Right ventricle myocardium superior (tissue), 1 donor: ENCODE measurements at places on chromosomes 16 and 17.

DNA sequence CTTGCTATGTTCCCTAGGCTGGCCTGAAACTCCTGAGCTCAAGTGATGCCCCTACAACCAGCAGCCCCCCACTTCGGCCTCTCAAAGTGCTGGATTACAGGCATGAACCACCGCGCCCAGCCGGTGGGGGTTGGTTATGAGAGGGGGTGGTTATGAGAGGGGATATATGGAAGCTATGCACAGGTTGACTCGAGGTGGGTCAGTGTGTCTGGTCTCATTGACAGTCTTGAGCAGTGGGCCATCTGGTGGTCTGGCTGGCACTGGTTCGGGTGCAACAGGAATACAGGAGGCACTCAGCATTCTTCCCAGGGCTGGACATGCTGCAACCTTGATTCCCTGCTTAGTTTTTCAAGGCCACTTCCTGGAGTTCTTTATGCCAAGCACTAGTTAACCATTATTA lies 5.6 kb upstream of the STX1B start:
- DNase-seq = no peak

DNA sequence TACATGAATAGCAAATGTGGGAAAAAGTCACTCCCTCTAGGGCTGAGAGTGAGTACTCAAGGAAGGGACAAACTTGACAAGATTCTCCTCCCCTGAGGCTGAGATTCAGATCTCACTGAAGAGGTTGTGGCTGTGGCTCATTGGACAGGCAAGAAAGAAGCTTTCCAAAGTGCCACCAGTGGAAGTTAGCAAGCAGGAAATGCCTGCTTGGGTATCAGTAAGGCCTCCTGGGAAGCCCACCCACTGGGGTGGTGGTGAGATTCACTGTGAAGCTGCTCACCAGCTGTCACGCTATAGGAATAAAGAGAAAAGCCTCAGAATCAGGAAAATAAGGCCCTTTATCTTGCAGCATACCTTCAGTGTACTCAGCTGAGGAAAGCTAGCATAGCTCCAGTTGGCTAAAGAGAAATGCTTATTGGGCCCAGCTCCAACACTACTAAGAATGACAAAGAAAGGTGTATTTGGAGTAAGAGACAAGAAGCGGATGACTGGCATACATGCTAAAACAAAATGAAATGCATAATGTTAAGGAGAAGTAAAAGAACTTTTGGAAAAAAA lies 274.4 kb upstream of the TOM1L1 start:
- no peak for DNase-seq

- DNase-seq = no peak
These were observed 6.4 kb downstream of the PHKB start for GRCh38 chr16:47467501-47467900.

- no peak for DNase-seq
These were observed 256.9 kb downstream of the C16orf95 start for GRCh38 chr16:87060034-87060986.

GRCh38 chr16:27515874-27516353 lies 33.8 kb downstream of the GTF3C1 start:
- DNase-seq = peak; percentile 46

DNA sequence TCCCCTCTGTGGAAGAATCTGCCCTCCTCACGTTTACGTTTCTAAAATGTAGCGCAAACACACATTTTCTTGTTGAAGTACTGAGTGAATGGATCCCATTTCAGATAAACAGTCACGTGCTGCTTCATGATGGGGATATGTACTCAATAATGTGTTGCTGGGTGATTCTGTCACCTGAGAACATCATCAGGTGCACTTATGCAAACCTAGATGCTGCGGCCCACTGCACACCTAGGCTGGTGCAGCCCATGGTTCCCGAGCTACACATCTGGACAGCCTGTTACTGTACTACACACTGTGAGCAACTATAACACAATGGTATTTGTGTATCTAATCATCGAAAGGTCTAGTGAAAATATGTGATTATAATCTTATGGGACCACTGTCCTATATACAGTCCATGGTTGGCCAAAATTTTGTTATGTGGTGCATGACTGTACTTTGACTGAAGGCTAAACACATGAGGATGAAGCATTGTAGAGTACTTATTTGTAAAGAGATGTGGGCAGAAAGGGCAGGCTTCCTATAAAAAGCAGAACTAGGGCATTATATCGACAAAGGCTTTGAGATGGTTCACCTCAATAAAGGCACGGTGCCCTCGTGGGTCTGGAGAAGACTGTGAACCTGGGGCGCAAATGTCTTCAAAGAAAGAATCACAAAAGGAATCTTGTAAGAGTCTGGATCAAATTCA lies 26.3 kb downstream of the MARF1 start:
- DNase-seq = no peak

DNA sequence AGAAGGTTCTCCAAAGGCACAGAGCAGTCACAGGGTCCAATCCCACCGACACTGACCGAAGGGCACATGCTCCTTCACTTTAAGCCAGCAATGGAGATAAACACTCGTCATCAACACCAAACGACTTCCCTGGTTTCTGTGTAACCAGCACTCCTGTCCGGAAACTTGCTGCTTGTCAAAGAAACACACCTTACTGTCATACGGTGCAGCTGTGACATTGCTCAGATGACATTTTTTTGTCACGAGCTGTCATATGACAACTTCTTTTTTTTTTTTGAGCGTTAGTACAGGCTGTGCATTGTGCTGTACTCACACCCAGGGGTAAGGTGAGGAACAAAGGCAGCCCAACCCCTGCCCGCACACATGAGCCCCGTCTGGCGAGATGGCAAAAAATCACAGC lies 39.2 kb downstream of the TLE7 start:
- DNase-seq = no peak

- DNase-seq = no peak
These were observed 73.2 kb upstream of the C16orf82 start for GRCh38 chr16:26993511-26993910.

DNA sequence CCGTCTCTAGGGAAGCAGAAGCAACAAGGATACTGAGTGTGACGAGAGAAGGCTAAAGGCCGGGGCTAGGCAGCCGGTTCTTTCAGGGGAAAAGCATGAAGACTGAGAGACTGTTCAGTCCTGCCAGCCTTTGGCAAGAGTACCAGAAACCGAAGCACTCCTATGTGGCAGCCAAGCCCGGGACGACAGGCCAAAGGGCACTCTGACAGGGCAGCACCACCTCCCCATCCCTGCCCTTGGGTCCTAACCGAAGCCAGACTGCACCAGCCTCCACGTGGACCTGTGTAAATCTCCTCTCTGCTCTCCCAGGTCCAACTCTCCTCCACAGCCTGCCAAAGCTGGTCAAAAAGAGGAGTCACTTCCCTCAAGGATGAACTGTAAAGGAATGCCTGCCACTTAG lies 23.5 kb upstream of the ALOX15 start:
- DNase-seq = no peak

GRCh38 chr17:31413874-31414549 lies 22.5 kb downstream of the RAB11FIP4 start:
- no peak for DNase-seq

DNA sequence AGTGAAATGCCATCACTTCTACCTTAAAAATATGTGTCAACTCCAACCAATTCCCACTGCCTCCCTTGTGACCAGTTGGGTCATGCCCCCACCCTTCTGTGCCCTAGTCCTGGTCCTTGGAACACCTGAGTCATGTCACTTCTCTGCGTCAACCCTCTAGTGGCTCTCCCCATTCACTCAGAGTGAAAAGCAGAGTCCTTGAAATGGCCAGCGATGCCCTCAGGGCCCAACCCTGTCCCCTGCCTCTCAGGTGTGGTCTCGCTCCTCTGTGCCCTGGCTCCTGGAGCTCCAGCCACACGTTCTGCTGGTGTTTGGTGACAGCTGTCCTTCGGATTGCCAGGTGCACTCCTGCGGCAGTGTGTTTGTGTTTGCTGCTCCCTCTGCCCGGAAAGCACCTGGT lies 89.2 kb downstream of the SPECC1 start:
- DNase-seq = no peak

- peak; percentile 79 for DNase-seq
These were observed 723 bp downstream of the TRIM37 start for GRCh38 chr17:59105852-59106462.

DNA sequence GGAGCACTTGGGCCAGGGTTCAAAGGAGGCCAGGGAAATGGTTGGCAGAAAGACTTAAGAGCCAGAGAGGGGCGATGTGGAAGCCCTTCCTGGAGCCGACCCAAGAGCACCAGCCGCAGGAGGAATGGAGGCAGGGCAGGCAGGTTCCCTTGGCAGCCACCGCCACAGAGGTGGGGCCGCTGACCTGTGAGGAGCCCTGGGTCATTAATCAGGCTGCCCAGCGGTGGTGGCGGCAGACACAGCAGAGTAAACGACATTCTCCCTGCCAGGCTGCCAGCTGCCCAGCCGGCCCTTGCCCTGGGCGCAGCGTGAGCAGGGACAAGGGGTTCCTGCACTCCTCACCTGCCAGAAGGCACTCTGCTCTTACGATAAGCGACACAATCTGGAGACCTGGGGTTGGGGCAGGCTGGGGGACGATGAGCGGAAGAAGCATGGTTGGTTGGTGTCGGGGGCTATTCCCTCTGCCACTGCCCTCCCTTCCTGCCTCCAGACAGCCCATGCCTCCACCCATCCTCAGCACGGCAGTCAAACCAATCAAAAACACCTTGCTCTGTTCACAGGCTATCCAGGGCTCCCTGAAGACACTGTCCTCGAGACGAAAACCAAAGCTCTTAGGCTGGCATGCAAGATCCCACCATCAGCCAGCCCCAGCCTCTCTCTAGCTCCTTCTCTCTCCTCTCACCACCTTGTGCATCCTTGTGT lies 40.9 kb downstream of the PLXDC1 start:
- no peak for DNase-seq

- no peak for DNase-seq
These were observed 46.3 kb downstream of the KCNJ2 start for GRCh38 chr17:70215656-70216055.

GRCh38 chr16:89764711-89765201 lies 43.4 kb downstream of the ZNF276 start:
- peak; percentile 53 for DNase-seq

DNA sequence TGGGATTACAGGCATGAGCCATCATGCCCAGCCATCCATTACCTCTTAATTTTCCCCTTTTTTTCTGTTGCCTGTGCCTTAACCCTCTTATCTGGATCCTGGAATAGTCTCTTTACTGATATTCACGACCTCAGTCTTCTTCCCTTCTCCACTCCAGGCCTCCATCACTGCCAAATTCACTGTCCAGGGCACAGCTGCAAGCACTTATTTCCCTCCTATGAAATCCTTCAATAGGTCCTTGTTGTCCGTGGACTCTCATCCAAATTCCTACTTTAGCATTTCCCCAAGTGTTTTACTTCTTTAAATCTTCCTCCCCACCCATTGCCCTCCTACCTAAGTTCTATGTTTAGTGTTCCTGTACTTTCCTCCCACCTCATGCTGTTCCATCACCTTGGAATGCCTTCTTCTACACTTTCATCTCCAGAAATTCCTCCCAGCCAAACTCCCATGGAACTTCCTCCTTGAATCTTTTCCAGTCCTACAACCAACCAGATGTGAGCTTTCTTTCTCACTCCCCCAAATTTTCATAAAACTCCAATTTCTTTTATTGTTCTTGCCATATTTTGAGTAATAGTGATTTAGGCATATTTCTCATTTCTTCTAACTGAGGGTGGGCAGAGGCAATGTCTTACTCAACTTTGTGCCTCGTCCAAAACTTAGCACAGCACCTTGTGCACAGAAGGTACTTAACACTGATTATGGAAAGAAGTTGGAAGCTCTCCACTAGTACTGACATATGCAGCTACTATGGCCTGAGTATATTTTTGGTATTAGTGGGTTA lies 35.3 kb downstream of the FAM20A start:
- DNase-seq = no peak

DNA sequence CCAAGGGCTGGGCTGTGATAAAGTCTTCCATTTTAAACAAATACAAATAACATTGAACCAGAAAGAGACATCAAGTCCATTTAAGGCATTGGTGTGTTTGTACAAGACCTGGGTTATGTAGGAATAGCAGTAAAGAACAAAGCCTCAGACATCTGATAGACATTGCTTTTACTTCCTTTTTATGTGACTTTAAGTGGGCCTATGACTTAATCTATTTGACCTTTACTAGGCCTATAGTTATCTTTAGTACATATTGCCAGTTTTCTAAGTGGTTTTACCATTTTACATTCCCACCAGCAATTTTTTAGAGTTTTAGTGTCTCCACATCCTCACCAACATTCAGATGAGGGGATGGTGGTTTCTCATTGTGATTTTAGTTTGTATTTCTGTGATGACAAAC lies 298.8 kb downstream of the ZFHX3 start:
- DNase-seq = no peak

DNA sequence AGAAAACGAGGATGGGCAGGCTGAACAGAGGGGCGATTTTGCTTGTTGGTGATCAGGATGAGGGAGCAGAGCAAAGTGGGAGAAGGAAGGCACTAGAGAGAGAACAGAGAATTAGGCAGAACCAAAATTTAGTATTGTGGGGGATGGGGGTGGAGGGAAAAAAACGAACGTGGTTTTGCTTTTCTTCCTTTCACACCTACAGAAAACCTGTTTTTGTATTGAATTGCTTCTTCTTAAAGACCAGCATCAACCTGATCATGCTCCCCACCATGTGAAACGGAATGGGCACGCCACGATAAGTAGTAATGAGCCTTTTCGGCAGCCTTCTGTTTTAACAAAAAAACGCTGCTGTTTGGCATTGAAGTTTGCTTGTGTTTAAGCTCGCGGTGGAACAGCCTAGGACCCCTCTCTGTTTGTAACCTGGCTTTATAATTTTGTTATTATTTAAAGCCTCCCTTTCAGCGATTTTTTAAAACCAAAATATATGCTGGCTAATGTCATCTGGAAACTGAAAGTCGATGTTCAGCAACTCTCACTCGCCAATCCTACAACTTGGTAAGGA lies 36.8 kb downstream of the ERCC4 start:
- no peak for DNase-seq

GRCh38 chr16:17068524-17068923 lies 402.2 kb downstream of the XYLT1 start:
- no peak for DNase-seq

GRCh38 chr17:33396818-33397217 lies 103.7 kb upstream of the ASIC2 start:
- DNase-seq = no peak

DNA sequence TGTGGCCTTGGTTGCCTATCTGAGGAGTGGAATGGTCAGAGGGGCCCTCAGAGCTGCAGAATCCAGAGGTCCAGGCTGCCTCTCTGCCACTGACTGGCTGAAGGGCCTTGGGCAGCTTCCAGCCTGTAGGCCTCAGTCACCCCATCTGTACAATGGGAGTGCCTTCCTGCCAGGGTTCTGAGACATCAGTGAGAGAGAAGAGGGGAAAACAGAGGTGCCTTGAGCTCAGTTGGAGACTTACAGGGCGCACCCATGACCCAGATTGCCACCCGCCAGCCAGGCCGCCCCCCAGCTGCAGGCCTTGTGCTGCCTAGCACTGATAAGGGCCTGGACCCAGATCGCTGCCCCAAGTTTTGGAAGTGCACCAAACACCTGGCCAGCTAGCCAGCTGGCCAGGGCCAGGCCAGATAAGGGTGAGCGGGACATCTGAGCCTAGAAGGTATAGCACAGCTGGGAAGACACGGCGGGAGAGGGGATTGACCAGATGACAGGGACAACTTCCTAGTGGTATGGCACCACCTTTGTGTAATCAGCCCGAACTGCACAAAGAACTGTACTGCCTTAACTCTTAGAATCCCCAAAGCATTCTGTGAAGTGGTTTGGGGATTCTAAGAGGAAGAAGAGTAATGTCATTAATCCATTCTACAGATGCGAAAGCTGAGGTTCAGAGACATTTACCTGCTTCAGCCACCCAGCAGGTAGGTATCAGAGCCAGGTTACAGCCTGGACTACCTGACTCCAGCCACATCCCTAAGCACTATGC lies 1.4 kb downstream of the SLC4A1 start:
- DNase-seq = no peak
